ENCODE measurements at places on chromosomes 4 and X.

GRCh38 chrX:77426811-77427210 is 20.4 kb upstream of the FGF16 start:
- no peak for DNase-seq

GRCh38 chr4:60884587-60884986 is 315.5 kb upstream of the ADGRL3 start:
- no peak for DNase-seq

- DNase-seq: no peak
Measured at GRCh38 chr4:81628489-81628888, 156.8 kb upstream of the RASGEF1B start.

DNA sequence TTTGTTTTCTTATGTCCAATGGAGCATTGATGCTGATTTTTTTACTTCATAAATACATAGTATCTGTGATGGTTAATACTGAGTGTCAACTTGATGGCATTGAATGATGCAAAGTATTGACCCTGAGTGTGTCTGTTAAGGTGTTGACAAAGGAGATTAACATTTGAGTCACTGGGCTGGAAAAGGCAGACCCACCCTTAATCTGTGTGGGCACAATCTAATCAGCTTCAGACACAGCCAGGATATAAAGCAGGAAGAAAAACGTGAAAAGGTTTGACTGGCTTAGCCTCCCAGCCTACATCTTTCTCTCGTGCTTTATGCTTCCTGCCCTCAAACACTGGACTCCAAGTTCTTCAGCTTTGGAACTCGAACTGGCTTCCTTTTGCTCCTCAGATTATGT is 230.6 kb upstream of the SPRY1 start:
- no peak for DNase-seq

DNA sequence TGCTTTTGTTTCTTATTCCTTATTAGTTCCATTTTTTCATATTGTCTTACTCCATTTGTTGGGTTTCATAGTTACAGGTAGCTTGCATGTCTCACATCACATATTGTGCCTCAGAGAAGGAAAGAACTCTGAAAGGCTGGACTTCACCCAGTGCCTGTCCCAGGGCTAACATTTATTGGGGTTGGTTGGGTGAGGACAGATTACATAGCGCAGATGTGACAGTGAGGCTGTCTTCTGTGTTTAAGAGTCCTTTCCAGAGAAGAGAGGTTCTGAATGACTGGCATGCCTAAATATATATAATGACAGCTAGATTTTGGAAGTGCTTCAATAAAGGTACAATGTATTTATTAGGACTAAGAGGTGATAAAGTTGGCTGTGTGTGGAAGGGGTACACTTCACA is 2.7 kb downstream of the ZNF330 start:
- no peak for DNase-seq

DNA sequence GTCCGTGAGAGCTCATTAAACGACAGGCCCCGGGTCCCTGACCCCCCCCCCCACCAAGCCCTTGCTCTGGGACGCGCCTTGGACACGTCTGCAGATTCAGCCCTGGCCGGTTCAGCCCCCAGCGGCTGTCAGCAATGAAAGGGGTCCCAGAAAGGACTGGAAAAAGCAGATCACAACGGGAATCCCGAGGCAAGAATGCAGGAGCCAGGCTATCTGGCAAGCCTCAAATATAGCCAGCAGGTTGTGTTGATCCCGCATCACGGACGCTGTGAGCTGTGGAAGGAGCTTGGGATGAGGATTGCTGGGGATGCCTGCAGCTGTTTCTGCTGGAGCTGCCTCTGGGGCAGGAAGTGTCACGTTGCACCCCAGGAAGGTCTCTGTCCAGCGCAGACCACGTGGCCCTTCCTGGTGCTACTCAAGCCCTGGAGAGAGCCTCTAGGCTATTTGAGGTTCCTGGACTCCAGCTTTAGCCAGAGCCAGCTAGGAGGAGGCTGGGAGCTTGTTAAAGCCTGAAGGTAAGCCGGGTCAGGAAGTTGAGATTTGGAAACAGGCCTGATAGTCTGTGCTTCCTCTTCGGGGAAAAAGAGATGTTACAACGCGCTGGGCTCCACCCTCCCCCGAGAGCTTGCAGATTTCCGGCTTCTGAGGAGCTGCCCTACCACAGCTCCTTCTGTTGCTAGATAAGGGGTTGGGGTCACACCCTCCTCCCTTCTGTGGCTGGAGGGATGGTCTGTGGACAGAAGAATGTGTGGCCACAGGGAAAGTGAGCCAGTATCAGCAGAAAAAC is 19.3 kb upstream of the CSF2RA start:
- DNase-seq: no peak

DNA sequence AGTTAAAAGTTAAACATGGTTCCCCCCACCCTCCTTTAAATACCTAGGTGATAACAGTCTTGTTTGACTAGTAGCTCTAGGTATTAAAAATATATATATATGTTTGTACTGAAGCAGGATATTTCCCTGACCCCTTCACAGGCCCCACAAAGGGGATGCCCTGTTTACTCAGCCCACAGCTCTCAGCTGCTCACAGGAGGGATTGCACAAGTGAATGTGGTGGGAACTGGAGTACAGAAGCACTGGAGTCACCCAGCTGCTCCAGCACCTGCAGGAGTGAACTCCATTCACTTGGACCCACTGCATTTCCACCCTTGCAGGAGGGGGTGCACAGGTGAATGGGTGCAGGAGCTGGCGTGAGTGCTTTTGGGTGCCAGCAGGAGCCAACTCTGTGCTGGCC is 99.3 kb upstream of the TLR3 start:
- no peak for DNase-seq

DNA sequence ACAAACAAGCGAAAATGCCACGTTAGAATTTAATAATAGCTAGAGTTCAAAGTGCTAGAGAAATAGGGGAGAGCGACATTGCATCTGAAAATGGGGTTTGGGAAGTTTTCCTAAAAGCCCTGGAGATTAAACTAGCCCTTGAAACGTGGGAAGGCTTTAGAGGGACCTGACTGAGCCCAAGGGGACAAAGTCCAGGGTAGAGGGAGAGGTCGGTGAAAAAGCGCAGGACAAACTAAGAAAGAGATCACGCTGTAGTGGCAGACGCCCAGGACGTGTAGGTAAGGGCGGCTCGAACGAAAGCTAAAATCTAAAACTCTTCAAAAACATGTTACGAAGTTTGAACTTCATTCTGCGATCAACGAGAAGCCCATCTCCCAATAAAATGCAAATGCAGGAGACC is 1.1 kb upstream of the ATP11C start:
- no peak for DNase-seq

GRCh38 chrX:906586-906985 is 276.0 kb downstream of the SHOX start:
- DNase-seq: no peak

DNA sequence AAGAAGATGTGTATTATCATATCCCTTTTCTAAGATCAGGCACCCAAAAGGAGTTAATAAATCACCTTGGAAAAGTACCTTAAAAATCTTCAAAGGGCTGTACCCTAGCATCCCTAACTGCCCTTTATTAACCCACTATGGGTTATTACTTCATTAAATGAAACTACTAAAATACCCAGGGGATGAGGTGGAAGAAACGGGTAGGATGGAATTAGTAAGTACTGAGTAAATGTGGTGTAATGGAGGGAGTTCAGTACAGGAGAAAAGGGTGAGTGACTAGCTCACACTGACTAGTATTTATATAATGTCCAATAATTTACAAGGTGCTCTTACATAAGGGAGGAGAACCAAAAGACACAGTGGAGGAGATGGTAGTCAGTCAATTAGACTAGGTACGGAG is 51.0 kb upstream of the RASGEF1B start:
- DNase-seq: no peak

DNA sequence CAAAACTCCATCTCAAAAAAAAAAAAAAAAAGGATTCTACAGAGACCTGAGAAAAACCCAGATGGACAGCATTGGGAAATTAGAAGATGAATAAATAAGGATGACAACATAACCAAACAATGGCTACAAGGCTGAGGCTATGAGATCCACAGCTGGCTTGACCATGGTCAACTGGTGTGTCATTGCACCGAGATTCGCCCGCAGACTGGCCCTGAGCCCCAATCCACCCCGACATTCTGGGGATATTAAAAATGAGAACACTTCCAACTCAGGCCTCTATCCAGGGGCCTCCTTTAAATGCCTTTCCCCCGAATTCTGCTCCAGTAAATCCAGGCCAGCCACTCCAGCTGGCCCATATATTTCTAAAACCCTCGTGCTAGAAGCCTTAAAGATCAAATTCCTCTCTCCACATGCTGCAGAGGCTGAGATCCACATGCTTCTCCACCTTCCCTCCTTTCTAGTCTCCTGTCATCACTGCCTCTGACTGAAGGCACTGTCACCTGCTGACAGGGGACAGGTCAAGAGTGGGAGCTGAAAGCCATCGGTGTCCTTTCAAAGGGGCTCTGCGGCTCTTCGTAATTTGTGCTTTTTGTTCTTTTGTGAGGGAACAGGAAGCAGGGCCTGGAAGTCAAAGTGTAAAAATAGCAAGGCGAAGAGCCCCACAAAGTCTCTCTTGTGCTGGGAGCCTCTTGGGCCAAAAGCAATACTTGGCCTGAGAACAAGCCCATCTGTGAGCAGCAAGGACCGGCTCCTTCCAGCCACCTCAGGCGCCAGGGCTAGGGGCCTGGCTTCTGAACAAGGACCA is 203.7 kb downstream of the NSUN7 start:
- DNase-seq: no peak

DNA sequence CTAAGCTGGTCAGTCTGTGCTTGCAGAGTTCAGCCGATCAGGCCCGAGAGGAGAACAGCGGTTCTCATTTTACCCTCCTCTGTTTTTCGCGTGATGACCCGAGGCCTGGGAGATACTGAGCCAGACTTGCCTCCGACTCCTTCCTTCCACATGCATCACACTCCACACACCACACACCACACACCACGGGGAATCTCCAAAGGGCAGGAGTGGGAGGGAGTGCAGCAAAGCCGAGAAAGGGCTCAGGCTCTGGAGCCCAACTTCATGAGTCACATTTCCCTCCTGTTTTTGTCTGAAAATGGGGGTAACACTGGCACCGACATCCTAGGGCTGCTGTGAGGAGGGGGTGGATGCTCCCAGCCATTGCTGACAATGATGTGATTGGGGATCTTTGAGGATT is 38.9 kb downstream of the TKTL1 start:
- no peak for DNase-seq

- no peak for DNase-seq
Measured at GRCh38 chr4:102735582-102735981, 25.2 kb downstream of the MANBA start.

- no peak for DNase-seq
Measured at GRCh38 chrX:20454117-20454516, 187.4 kb upstream of the RPS6KA3 start.

DNA sequence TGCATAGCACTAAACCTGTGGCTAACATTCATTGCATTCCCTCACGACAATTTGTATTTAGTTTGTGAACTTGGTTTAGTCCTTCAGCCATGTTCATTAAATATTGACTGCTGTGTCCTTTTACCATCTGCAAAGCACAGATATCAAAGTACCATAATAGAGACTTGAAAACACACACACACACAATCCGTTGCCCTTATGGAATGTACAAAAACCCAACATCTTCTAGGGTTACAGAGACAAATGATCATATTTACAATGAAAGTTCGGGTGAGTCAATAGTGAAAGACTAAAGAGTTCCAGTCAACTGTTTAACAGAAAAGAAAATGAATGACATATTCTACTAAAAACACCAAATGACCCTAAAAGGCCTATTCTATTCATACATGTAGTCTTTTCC is 50.8 kb upstream of the TXK start:
- DNase-seq: no peak

DNA sequence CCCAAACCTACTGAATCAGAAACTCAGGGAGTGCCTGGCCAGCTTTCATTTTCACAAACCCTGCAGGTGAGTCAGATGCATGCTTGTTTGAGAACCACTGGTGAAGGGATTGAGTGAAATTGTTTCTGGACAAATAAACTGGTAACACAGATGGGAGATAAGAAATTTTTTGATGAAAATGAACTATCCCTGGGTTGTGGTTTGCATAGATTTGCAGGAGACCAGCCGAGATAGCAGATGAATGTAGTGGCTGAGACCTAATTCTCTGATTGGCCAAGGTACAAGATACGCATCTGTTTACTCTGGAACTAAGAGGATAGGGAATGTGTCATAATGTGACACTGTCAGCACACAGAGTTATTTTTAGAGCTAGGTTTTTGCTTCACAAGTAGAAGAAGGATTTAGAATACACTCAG is 117.8 kb upstream of the NOCT start:
- no peak for DNase-seq

DNA sequence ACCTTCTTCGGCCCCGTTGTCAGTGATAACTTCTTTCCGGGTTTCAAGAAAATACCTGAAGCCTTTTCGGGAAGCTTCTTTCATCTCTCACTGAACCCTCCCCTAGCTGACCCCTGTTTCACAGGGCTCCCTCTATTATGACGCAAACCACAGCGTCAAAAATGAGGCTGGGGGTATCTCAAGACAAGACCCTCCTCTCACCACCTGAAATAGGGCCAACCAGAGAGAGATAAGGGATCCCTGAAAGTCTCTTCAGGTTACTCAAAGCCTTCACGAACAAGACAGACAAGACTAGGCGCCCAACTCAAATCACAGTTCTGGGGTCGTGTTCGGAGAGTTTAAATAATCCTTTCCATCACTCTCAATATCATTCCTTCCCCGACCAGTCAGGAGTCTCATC is 1.2 kb downstream of the PHF8 start:
- DNase-seq: no peak

DNA sequence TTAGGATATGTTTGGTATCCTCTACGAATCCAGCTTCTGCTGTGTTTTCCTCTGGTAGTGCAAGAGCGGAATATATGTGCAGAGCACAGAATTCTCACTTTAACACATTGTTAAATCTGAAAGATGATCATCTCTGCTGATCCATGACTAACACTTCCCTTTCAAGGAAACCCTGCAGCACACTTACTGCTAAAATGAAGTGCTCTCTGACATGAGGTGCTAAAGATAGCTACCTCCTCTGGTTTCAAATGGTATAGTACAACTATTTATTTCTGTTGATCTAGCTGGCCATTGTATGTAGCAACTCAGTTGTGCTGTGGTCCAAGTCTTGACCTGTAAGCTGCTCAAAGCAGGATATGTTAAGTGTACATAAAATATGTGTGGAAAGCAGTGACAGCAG is 162.4 kb upstream of the FMR1 start:
- DNase-seq: no peak

GRCh38 chr4:9903317-9903716 is 118.0 kb downstream of the SLC2A9 start:
- DNase-seq: no peak

- DNase-seq: no peak
Measured at GRCh38 chrX:8879750-8880149, 78.6 kb upstream of the FAM9A start.

GRCh38 chr4:39521253-39521919 is 5.9 kb downstream of the UGDH start:
- no peak for DNase-seq

GRCh38 chr4:186979961-186980745 is 256.5 kb upstream of the FAT1 start:
- no peak for DNase-seq
